ENCODE measurements at places on chromosomes 3 and 15.

DNA sequence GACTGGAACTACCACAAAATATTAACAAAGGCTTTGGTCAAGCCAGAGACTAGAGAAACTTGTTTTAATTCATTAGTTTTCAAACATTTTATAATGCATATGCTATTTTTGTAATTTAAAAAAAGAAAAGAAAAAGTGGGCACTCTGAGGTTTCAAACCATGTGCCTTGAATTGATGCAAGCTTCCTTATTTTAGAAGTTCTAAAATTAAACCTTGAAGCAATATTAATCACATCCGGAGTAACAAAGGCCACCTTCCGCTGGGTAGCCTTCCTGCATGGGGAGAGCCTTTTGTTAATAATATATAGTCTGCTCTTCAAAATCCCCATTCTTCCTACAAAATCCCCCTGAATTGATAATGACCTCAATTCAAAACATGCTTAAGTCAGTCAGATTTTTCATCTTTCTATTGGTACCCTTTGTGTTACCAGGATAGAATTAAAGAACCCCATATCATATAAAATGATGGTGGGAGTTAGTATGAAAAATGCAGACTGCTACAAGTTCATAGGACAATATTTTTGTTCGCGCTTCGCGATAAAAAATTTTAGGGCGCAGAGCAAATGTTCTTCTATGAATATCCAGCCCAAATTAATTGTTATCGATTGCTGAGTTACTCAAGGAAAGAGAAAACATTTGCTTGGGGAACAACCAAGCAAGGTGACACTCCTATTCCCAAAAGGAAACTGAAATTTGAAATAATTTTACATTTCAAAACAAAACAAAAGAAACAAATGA, 30.6 kb downstream of the LDHAL6B start:
- DNase-seq: no peak

DNA sequence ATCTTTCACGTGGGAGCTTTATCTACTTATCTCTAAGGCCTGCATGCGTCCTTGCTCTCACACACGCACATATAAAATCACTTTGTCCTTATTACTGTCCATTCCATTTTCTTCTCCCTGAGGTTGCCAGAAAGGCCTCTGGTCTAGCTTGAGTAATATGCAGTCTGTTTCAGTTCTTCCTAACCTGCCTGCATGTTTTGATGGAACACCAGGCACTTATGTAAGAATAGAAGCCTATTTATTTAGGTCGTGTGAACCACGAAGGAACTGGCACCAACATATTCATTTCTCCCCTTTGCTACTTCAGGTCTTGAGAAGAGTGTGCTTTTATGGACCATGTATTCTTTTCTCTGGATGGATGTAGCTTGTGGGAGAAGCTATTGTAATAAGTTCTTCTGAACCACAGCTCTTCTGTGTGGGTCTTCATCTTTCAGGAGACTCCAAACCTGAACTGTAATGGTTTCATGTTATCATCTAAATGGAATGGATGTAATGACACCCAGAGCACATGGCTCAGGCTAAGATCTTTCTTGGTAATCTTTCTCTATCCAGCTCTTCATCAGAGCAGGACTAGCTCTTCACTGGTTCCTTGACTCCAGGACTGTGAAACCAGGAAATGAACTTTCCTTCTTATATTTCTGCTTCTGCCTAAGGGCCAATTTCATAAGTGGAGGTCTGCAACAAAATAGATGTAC, 53.8 kb downstream of the UBE2E2 start:
- DNase-seq: no peak

DNA sequence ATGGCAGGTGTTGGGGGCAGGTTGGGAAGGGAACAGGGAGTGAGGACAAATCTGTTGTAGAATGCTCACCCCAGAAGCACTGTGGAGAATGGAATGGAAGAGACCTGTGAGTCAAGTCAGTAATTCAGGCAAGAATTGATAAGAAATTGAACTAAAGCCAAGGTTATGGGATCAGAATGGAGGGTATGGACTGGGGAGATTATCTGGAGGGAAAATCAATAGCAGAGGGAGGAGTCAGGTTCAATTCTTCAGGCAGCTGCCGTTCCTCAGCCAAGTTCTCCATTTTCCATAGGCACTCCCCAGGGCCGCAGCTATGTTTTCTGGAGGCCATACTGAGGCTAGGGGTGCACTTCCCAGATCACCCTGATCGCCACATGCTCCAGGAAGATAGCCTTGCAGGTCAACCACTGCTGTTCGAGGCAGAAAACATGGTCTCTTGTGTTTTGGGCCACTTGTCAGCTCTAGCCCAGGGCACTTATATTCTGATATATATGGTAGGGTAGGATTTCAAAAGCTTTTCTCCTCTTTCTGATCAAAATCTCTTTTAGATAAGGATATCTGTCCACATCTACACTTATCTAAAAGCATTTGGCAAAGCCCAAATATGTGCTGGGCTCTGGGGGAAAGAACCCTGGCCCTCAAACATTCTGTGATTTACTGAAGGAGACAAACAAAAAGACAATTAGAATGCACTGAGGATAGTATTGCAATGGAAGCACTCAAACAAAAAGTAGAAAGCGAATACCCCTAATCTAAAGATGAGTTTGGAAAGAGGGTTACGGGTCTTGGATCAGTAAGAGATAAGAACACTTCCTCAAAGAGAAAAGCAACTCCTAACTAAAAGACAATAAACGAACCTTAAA, 92.3 kb downstream of the TMEM212 start:
- DNase-seq: no peak

DNA sequence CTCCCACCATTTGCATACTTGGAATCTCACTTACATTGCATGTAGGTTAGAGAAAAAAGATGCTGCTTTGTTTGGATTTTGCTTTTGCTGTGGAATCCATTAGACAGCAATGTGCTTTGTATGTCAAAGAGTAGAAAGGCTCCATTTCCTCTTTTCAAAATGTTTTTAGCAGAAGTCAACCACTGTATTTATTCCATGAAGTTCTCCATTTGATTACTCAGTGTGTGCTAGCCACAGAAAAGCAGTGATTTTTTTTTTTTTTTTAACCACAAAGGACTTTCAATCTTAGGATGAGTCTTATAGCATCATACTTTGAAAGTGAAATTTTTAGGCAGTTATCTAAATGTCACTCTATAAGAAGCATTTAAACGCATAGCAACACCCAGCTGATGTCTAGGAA, 285.0 kb upstream of the ADAMTS9 start:
- DNase-seq: no peak

- no peak for DNase-seq
These were observed 962.3 kb downstream of the EPHA3 start for GRCh38 chr3:90069748-90070147.

DNA sequence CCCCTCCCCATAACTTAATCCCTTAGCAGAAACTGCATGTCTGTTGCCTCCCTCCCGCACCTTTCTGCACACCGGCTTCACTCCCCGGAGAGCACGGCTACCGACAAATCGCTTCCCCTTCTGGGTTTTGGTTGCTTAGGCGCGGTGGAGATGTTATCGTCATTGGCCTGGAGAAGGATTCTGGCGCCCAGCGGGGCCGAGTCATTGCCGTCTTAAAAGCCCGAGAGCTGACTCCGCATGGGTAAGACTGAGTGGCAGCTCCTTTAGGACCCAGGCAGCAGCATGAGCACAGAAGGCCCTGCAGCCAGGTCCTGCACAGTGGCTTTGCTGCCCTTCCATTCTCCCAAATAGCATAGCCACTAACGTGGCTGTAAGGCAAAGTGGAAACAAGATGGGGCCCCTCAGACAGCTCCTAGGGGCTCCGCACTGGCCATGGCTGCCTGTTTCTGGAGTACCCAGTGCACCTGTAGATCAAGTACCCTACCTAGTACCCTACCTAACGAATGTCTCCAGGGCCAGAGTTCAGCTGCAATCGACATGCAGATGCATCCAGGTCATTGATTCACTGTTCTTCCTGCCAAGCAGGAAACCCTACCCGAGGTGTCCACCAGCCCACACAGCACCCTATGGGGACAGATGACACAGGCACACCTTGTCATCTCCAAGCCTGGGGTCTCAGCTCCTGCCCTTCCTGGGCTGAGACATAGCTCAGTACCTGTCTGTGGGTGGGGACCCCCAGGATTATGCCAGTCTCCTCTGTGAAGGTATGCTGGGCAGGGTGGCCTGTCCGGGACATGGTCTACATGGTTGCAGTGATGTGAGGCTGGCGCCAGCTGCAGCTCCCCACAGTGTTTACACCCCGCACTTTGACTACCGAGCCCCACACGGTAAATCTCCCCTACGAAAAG, 147.6 kb downstream of the LRRK1 start:
- DNase-seq: no peak

- DNase-seq: no peak
These were observed 163.2 kb upstream of the GRM7 start for GRCh38 chr3:6697722-6698121.

DNA sequence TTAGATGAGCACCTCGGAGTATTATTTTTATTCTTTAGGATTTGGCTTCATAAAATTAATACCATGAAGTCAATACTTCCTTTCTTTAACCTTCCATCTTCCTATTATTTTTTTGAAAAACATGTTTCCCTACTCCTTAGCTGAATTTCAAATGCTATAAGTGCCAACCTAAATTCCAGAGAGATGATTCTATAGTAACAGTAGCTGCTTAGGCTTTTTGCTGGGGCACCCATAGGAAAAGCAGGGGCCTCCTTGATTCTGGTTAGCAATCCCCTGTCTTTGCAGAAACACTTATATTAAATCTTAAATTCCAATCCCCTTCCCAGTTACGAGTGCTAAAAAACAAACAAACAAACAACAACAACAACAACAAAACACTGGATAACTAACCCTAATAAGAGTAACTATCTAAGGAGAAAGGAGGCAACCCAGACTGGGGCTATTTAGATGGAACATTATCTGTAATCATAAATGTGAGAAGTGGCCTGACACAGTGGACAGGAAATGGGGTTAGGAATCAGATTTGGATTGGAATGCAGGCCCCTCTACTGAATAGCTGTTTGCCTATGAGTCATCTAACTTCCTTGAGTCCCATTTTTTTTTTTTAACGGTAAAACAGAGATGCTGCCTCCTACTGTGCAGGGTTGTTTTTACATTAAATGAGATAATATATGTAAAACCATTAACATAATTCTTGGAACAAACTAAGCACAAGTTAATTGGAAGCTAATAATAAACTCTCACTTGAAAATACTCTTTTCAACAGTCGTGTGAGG, 148.1 kb downstream of the WDR72 start:
- DNase-seq: no peak

- no peak for DNase-seq
These were observed 142.5 kb upstream of the PRR23C start for GRCh38 chr3:139187154-139187553.

DNA sequence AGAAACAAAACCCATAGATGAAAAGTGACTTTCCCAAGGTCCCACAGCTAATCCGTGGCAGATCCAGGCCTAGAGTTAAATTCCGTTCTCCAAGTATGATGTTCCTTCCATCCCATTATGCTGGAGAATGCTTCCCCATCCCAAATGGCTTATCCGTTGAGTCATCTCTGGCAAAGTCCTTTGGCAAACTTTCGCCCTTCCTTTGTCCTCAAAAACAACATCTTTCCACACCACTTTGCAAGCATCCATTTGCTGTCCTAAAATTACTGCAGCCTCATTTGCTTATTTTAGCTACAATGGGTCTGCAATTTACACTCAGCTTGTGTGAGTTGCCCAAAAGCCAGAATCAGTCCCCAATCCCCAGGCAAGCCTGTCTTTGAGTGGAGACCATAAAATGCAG, 304.0 kb upstream of the TLE3 start:
- no peak for DNase-seq

- DNase-seq: peak; percentile 36
These were observed 19.2 kb downstream of the P3H2 start for GRCh38 chr3:190101320-190102011.
